ENCODE measurements at places on chromosomes 5 and 9.
A peak's percentile ranks its signal among the peaks of the same experiment; 100 is the strongest.

DNA sequence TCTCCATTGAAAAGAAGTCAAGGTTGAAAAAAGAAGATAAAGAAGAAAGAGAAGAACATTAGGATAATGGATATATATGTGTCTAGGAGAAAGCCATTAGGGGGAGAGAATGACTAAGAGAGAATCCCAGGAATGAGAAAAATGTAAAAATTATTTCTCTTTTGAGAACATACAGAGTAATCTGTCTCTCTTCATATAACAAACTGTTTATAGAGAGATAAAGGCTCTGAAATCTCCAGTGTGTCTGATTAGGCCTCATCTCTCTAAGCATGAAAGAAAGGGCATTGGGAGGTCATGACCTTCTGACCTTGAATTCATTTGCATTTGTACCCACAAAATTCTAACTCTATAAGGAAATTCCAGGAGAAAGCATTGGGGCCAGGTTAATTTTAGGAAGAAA is 3.5 kb upstream of the MPDZ start:
- DNase-seq: no peak

- no peak for DNase-seq
Observed at GRCh38 chr5:123438902-123439301, 15.7 kb upstream of the CEP120 start.

GRCh38 chr9:112531666-112532282 is 45.1 kb downstream of the KIAA1958 start:
- DNase-seq: no peak

GRCh38 chr9:33260372-33260771 is 4.1 kb downstream of the BAG1 start:
- peak; percentile 2 for DNase-seq

DNA sequence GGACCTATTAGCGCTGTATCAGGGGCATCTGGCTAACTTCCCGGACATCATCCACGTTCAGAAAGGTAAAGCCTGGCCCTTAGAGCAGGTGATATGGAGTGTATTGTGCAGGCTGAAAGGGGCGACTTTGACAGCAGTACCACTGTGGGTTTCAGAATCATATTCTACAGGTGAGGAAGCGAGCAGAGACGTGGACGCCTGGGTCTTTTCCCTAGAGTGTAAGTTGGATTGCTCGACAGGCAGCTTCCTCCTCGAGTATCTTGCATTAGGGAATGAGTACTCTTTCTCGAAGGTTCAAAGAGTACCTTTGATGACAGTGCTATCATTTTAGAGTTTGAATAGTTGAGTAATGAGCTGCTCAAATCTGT is 1.9 kb downstream of the SNX18 start:
- no peak for DNase-seq

DNA sequence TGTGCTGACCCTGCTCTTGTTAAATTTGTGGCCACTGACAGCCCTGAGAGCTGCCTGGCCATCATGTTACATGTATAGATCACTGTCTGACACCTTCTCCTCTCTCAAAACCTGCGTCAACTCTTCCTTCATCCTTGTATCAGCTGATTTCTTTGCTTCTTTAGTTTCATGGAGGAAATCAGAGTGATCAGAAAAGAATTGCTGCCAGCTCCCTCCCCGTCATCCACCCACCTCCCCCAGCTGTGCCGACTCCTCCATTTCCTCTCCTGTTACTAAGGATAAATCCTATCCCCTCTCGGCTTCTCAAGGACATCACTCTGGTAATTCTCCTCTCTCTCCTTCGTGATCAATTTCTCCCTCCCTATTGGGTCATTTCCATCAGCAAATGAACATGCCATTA is 108.9 kb downstream of the ICE1 start:
- DNase-seq: no peak
